ENCODE measurements at places on chromosomes 7 and 10. TPM values are rescaled to one million over a fixed set of nuclear protein-coding genes. Genes with fewer than 3 reads are reported as not detected.

DNA sequence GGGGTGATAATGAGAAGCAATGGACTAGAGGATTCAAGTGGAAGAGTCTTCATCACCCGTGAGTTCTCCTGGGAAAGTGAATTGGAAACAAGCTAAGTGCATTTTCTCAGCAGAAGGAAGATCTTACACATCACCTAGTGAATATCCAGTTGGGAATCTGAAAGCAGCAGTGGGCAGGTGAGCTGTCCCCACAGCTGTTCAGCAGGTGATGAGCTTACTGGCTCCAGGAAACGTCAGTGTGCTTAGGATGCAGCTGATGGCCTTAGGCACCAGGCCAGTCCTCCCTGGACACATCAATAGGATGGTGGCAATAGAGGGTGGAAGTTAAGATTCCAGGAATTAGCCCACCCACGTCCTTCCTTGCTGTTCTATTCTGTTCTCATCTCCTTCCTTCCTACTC is 66.7 kb downstream of the NOD1 start:
- no peak for DNase-seq

GRCh38 chr10:18409599-18410397 is 241.6 kb downstream of the NSUN6 start:
- DNase-seq: no peak

VIPR2 gene
- total RNA-seq: not detected

DNA sequence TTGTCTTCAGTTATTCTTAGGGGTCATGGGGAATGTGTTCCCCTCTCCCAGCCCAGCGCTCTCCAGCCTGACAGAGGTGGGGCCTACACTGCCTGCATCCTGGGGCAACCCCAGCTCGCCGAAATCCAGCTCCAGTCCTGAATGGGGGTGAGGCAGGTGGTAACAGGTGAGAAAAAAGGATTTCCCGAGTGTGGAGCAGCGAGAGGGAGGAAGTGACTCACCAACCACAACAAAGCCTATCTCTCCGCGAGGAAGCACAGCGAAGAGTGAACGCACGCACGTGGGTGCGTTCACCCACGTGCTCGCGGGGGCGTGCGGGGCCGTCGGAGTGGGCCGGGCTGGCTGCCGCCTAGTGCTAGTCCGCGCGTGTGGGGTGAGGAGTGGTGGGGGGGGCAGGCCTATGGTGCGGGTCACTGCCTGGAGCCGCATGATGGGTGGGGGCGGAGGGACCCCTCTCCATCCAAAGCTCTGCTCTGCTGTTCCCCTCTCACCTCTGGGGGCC is 855 bp upstream of the PALD1 start:
- DNase-seq: no peak

DNA sequence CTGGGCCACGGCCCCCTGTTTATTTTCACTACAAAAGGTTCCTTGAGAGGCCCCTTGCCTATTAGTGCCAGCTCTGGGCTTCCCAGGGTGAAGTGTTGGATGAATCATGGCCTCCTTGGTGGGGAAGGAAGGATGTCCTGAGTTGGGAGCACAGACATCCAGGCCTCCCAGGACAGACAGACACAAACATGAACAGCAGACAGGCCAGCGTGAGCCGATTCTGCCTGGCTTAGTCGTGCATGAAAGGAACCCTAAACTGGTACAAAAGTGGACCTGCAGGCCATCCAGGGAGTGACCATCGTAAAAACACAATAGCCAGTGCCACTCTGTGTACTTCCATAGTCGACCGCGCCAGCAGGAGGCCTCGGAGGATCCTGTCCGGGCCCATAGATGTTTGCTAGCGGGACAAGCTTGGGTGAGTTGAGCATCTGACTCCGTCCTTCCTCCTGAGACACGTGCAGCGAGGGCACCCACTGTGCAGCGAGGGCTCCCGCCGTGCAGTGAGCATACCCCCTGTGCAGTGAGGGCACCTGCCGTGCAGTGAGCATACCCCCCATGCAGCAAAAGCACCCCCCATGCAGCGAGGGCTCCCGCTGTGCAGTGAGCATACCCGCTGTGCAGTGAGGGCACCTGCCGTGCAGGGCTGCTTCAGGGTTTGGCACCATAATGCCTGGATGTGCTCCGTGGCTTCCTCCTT is 51.3 kb upstream of the PRKAR1B start:
- no peak for DNase-seq

AGR3 gene
- total RNA-seq: not detected

TAX1BP1 gene
- 63.1 TPM for total RNA-seq

DNA sequence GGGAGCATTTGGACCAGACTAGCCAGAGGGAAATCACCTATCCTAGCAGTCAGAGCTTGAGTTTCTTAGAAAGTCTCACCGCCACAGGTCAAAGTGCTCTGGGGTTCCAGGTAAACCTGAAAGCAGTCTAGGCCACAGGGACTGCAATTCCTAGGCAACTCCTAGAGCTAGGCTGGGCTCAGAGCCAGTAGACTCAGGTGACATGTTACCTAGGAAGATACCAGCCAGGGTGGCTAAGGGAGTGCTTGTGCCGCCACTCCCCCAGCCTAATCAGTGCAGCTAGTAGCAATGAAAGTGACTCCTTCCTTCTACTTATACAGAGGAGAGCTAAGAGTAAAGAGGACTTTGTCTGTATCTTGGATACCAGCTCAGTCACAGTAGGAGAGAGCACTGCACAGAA is 348.7 kb upstream of the HPS1 start:
- no peak for DNase-seq

PROSER2 gene
- 91.6 TPM for total RNA-seq

GRCh38 chr7:46625032-46625431 is 704.0 kb upstream of the IGFBP3 start:
- no peak for DNase-seq

- DNase-seq: no peak
Measured at GRCh38 chr10:34742456-34742855, 72.6 kb downstream of the PARD3 start.

TRIM73 gene
- total RNA-seq: 0.14 TPM

TMEM196 gene
- not detected for total RNA-seq

GRCh38 chr7:141462958-141463357 is 88.3 kb upstream of the AGK start:
- no peak for DNase-seq

RGR gene
- total RNA-seq: not detected

GIMAP2 gene
- total RNA-seq: 0.07 TPM

- DNase-seq: no peak
Measured at GRCh38 chr7:112744818-112745217, 45.4 kb downstream of the TMEM168 start.

DNA sequence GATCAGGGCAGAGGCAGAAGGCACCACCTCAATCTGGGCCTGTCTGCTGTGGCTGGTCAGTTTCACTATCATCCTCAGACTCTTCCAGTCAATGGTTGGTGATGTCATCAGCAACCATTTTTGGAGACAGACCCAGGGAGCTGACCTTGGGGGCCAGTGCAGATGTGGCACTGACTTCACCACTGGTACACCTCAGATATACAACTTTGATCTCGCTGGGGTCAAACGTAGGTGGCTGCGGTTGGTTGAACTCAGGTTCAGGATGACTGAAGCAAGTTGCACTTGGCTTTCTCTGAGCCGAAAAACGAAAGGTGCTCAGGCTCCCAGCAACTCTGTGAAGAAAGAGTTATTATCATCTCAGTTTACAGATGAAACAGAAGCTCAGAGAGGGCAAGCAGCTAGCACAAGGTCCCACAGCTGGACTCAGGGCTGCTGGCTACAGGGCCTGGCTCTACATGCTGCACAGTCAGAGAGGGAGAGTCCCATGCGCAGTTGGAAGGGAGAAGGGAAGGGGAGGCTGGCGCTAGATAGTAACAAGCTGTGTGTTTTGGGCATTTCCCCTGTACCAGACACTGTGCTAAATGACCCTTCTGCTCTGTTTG is 27.2 kb downstream of the ANKRD16 start:
- no peak for DNase-seq

STEAP1 gene
- total RNA-seq: 3.4 TPM

DNA sequence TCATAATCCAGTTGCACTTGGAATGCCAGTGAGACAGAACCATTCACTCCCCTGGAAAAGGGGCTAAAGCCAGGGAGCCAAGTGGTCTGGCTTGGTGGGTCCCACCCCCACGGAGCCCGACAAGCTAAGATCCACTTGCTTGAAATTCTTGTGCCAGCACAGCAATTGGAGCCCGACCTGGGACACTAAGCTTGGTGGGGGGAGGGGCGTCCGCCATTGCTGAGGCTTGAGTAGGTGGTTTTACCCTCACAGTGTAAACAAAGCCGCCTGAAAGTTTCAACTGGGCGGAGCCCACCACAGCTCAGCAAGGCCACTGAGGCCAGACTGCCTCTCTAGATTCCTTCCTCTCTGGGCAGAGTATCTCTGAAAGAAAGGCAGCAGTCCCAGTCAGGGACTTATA is 200.7 kb upstream of the NPSR1 start:
- no peak for DNase-seq

- DNase-seq: no peak
Measured at GRCh38 chr7:158083526-158084310, 503.9 kb downstream of the PTPRN2 start.

DNA sequence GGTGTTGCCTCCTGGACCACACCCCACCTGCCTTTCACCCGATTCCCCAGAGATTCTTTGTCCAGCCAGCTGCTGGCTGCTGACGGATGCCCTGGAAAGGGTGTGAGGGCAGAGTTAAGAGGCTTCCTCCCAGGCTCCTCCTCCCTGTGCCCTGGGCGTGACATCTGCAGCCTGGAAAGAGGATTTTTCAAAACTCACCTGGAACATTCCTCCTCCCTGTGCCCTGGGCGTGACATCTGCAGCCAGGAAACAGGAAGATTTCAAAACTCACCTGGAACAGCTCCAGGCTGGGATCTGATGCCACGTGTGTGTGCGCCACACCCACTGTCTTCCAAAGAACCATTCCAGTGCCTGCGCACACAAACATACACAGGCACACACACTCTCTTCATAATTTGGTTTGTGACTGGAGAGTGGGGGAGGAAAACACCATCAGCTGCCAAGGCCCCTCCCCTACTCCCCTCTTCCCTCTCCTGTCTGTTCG is 5.2 kb downstream of the MARVELD1 start:
- no peak for DNase-seq

MLXIPL gene
- not detected for total RNA-seq

GRCh38 chr7:68833422-68833821 is 764.9 kb upstream of the AUTS2 start:
- no peak for DNase-seq

TMEM225B gene
- total RNA-seq: 0.43 TPM

SSC4D gene
- total RNA-seq: 1.2 TPM

GRCh38 chr10:131094527-131095312 is 216.8 kb downstream of the TCERG1L start:
- no peak for DNase-seq

DNA sequence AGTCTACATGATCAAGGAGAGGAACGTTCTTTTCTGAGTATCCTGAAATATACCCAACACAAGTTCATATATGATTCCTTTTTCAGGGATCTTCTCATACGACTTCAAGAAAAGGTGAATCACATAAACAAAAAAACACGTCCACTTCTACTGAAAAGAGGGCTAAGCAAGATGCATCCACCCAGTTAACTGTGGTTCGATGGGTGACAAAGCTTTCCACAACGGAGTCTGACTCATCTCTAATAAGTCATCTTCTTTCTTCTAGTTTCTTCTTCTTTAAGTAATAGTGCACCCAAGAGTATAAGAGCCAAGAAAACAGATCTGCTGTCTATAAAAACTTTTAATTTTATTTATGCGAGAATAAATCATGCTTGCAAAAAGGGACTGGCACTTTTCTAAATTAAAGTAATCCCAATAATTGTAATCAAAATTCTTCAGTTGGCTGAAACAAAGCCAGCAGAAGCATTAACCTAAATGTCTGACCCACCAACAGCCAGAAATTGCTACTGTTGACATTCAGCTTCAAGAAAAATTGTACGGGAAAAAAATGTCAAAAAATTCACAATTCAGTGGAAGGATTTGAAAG is 146.9 kb upstream of the ANK3 start:
- DNase-seq: peak; percentile 63

GNG11 gene
- 43.6 TPM for total RNA-seq

- DNase-seq: peak; percentile 41
Measured at GRCh38 chr7:123749537-123749857, 694 bp upstream of the WASL start.

GRCh38 chr10:6756716-6757115 is 176.6 kb upstream of the PRKCQ start:
- DNase-seq: no peak

GRCh38 chr10:93604146-93604545 is 3.1 kb upstream of the RBP4 start:
- no peak for DNase-seq

DNA sequence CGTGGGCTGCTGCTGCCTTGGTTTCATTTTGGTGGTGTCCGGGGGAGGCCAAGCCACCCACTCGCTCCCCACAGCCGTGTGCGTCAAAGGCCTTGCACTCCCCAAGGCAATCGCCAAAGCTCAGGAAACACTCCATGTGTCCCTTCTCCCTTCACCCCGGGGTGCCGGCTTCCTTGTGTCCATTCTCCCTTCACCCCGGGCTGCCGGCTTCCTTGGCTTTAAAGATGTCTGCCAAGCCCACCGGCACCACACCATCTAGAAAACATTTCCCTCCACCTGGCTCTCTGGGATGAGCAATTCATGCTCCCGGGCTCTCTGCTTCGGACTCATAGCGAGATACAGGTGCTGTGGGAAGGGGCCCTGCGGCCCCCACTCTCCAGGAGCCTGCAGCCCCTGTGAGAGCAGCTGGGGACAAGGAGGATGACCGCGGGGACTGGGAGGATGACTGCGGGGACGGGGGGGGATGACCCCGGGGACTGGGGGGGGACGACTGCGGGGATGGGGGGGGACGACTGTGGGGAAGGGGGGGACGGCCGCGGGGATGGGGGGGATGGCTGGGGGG is 322.1 kb downstream of the DNAJB6 start:
- DNase-seq: no peak

GRCh38 chr7:27916372-27916771 is 176.4 kb downstream of the TAX1BP1 start:
- DNase-seq: no peak

DNA sequence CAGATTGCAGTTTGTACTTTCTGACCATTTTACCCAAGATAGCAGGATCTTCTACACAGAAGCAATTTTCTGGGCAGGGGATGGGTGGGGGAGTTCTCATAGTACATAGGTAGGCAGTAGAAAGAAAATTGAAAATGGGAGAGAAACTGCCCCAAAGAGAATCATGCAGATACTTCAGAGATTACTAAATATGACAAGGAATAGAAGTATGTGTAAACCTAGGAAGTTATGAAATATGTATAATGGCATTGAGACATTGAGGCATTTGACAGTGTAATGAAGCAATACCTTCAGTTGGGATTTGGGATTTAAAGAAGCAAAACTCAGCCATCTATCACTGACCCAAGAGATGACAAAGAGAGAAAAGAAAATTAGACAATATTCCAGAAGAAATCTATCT is 233.0 kb downstream of the PTN start:
- DNase-seq: no peak

ELFN1 gene
- total RNA-seq: 0.23 TPM

PIK3CG gene
- total RNA-seq: 0.23 TPM

GRCh38 chr7:49789736-49790135 is 16.3 kb downstream of the VWC2 start:
- no peak for DNase-seq
